ENCODE measurements at places on chromosomes 6 and 20.

DNA sequence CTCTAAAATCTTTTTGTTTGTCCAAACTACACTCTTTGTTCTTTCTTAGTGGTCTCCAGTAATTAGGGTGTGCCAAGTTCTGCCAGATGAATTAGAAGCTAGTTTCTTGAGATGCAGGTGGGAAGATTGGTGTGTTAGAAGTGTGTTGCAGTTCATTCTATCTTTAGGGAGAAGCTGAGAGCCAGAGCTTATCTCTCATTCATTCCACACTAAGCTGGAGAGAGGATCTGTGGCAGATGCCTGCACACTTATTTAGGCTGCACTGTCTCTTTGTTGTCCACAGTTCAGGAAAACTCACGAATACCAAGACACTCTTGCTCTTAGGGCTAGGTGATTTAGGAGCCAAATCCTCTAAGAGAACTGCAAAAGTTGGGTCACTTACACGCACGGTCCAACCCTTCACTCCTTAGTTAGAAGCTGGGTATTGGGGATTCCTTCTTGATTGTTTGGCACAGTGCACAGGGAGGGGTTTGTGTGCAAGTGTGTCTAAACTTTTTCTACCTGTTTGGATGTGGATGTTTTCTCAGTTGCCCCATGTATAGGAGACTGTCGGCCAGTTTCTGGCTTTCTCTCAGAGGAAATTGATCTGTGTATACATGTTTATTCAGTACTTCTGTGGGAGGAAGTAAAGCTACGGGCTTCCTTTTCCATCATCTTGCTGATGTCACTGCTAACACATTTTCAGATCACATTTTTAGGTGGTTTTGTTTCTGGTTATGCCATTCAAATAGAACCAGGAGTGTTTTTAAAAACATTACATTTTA lies 49.5 kb downstream of the SMAP1 start:
- DNase-seq, result no peak

- peak; percentile 39 for DNase-seq
These were observed 235.1 kb upstream of the ZNF217 start for GRCh38 chr20:53828682-53829254.

- no peak for DNase-seq
These were observed 116.5 kb upstream of the ESR1 start for GRCh38 chr6:151690768-151691562.

DNA sequence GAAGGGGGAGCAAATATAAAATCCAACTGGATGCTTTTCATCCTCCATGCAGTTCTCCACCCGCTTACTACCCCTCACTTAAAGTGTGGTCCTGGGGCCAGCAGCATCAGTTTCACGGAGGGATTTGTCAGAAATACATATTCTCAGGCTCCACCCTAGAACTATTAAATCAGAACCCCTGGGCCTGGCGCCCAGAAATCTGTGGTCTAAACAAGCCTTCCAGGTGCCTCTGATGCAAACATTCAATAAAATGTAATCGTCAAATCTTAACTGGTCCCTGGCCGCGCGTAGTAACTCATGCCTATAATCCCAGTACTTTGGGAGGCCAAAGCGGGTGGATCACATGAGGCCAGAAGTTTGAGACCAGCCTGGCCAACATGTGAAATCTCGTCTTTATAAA lies 47.7 kb downstream of the ATXN1 start:
- DNase-seq, result no peak

GRCh38 chr20:504632-505075 lies 38.9 kb downstream of the CSNK2A1 start:
- no peak for DNase-seq

DNA sequence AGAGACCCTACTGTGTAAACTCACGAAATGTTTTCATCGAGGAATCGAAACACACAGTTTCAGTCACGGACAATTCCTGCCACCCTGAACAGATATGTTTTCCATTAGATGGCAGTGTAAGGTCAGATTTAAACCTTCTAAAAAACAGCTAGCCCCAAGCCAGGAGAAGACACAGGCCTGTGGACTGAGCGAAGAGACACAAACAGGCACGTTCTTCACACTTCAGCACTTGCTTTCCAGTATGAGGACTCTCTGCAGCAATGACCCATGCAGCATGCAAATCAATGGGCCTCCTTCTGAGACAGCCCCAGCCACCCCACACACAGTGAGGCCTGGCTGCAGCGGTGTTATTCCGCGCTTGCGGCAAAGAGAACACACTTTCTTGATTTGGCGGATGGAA lies 31.9 kb downstream of the HUS1B start:
- DNase-seq, result peak; percentile 8

DNA sequence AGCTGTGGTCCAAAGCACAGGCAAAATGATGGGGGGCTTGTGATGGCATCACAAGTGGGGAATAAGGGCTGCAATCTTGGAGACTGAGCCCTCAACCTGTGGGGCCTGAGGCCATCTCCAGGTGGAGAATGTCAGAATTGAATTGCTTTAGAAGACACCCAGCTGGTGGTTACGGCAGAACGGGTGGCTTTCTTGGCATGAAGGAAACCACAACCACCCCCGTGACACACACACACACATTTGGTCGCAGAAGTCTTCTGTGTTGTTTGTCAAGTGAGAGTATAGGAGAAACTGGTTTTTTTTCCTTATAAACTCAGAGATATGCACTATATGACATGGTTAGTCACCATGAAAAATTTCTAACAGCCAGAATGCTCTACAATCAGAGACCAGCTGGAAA lies 139.5 kb upstream of the CDH4 start:
- no peak for DNase-seq

- no peak for DNase-seq
These were observed 220.7 kb downstream of the UST start for GRCh38 chr6:148967541-148967956.

- DNase-seq, result no peak
These were observed 39.8 kb downstream of the PRDM1 start for GRCh38 chr6:106125925-106126435.

DNA sequence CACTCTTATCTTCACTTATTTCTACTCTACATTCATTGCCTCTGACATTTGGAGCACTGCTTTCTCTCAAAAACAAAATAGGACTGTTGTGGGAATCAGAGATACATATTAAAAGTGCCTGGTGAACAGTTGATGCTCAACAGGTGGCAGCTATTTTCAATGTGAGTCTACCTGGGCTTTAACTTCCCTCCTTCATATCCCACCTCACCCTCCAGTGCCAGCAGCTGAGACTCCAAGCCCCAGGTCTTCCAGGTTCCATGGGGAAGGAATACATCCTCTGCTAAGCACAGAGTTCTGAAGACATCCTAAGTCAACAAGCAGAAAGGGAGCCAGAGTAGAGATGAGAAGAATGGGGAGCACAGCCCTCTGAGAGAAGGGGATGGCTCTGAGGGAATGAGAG lies 7.0 kb upstream of the FOXP4 start:
- DNase-seq, result no peak

GRCh38 chr6:158518191-158519127 lies 41.4 kb upstream of the TMEM181 start:
- peak; percentile 83 for DNase-seq

GRCh38 chr20:24027229-24027628 lies 38.6 kb upstream of the GGTLC1 start:
- DNase-seq, result no peak

- DNase-seq, result no peak
These were observed 33.2 kb downstream of the HLA-A start for GRCh38 chr6:29975561-29975907.

GRCh38 chr20:63831646-63831992 lies 555 bp upstream of the ZBTB46 start:
- DNase-seq, result no peak

DNA sequence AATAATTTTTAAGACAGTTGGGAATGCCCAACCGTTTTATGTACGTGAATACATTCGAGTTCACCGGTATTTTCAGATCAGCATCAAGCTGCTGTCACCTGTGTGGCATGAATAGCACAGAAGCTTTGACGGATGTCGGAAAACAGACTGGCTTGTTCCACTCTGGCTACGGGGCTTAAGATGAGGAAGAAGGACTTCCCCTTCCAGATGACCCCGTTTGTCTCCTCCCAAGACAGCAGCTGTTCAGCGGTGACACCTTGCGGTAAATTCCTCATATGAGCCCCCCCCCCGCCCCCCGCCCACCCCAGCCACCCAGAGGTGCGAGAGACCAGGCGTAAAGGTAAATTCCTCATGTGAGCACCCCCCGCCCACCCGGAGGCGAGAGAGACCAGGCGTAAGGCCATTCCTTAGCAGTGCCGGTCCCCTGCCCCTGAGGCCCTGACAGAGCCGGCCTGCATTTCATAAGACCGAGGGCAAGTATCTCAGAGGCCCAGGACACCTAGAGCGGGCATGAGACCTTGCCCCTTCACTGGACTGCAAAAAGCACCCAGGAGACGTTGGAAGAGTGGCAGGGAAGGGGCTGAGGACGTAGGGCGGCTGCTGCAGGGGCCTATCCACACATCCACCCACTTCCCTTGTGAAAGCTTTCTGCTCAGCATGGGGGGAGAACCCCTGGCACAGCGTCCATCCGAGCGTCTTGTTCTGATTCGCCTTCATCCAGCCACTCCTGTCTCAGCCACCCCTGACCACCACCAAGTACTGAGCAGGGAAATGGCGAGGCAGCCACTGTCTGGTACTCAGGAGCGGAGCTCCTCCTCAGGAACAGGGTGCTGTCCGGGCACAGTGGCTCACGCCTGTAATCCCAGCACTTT lies 7.3 kb upstream of the PCMTD2 start:
- DNase-seq, result no peak

DNA sequence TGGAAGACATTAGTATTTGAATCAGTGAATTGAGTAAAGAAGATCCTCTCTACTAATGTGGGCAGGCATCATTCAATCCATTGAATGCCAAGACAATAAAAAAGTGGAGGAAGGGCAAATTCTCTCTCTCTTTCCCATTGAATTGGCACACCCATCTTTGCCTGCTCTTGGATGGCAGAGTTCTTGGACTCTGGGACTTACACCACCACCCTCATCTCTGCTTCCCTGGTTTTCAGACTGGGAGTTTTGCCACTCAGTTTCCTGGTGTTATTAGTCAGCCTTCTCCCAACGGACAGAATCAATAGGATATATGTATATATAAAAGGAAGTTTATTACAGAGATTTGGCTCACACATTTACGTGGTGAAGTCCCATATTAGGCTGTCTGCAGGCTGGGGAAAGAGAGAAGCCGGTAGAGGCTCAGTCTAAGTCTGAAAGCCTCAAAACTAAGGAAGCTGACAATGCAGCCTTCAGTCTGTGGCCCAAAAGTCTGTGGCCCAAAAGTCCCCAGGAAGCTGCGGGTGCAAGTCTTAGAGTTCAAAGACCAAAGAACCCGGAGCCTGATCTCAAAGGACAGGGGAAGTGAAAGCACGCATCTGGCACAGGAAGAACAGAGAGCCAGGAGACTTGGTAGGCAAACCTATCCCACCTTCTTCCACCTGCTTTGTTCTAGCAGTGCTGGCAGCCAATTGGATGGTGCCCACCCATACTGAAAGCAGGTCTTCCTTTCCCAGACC lies 64.4 kb downstream of the SMPDL3A start:
- DNase-seq, result no peak

- DNase-seq, result no peak
These were observed 356 bp upstream of the IRAK1BP1 start for GRCh38 chr6:78867020-78867369.

DNA sequence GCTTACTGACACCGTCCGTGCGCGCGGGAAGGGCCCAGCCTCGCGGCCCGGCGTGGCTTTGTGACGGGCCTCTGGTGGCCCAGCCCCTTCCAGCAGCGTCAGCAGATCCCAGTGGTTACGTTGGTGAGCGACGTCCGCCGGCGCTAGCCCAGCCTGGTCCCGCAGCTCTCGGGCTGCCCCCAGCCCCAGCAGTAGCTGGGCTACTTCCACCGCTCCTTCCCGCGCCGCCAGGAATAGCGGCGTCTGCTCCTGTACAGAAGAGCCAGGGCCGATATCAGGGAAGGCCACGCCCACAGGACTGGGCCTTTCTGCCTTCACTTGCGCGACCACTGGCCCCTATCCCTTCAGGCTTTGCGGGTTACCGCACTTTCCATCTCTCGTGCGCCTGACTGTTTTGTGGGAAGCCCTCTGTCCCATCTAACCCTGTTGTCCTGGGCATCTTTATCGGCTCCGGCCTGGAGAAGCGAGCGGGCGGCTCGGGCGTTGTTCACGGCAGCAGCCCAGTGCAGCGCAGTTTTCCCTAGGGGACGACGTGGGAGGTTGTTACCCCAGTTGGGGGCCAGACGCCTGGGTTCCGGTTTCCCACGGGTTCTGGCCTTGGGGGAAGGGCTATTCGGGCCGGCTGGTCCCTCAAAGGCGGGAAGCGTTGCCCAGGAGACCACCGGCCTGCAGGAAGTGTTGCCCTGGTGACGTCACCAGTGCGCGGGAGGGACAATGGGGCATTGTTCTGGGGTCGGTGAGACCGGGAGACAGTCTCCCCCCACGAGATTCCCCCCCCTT lies 3.6 kb upstream of the GPSM3 start:
- DNase-seq, result peak; percentile 62

GRCh38 chr6:156160795-156161165 lies 616.4 kb upstream of the ARID1B start:
- DNase-seq, result no peak

DNA sequence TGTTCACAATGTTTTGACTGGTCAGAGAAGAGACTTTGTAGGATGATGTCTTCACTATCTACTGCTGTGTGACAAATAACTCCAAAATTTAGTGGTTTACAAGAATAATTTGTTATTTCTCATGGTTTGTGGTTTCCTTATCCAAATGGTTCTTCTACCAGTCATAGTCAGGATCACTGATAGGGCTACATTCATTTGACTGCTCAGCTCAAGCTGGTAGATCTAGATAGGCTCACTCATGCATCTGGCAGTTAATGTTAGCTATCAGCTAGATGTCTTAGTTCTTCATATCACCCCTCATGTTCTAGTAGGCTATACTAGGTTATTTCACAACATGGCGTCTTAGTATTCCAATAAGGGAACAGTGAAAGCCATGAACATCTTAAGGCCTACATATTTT lies 131.0 kb downstream of the ID4 start:
- DNase-seq, result no peak

DNA sequence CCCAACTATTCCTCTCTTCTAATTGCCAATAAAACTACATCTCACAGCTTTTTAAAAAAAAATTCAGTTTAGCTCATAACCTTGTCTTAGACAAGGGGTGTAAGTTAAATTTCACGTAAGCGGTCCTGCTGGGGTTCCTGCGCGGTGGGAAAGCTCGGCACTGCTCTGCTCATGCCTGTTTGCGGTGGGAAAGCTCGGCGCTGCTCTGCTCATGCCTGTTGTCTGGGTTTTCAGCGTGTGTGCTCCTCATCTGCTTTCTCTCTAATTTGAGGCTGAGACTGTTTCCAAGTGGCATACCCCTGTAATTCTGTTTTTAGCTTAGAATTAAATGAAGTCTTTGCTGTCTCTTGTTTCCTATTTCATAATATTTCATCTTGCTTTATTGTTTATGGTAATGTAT lies 18.6 kb downstream of the ARID1B start:
- no peak for DNase-seq

DNA sequence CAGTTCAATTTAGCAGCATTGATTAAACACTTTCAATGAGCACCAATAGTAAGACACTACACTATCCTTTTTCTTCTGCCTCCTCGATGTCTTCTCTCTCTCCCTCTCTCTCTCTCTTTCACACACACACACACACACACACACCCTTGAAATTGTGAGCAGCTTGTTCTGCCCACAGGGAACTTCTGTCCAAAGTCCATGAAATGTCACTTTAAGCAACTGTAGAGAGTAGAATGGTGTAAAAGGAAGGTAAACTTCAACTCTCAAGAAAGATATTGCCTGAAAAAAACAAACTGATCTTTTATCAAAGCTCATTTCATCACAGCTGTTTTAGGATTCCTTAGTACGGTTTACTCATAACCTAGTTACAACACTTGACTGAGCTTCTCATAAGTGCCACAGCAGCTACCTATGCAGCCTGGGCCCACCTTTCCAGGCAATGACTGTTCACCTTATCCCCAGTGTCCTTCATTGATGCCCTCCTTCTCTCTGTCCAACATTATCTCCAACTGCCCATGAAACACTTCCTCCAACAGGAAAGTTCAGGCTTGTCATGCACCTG lies 107.0 kb downstream of the TNFRSF21 start:
- DNase-seq, result no peak

Data from NCI-H1417 (cell line).